ENCODE measurements at places on chromosomes 2 and 18.

DNA sequence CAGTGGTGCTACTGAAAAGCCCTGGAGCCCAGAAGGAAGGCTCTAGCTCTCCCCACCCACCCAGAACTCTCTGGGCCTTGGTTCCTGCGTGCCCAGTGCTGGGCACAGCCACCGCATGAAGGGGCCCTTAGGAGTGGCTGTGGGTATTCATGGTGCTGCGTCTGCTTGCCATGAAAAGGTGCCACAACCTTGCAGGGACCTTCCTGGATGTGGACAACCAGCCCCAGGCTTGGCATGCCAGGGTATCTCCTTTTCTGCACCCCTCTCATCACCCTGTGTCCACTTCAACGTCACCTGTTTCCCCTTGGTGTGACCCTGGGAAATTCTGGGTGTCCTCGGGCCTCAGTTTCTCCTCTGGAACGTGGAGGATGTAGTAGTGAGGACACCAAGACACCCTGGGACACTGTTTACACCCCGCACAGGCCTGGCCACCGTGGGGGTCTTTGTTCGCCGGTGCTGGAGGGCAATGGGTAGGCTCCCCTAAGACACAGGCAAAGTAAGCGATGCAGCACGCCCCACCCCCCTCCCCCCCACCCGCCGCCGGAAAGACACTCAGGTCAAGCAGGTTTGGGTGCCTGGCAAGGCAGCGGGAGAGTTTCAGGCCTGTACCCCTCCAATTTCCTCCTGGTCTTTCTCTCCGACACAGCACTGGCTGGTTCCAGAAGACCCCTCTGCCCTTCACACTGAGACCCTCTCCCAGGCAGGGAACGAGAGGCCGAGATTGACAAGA, 34.8 kb upstream of the TAF1B start:
- no peak for DNase-seq

- DNase-seq = no peak
Observed at GRCh38 chr2:54895730-54896129, 154.5 kb downstream of the RTN4 start.

- no peak for DNase-seq
Observed at GRCh38 chr18:62518460-62519375, 4.1 kb upstream of the ZCCHC2 start.

GRCh38 chr18:474416-474815, 26.1 kb downstream of the COLEC12 start:
- DNase-seq = no peak

GRCh38 chr2:147045113-147045512, 799.7 kb upstream of the ACVR2A start:
- DNase-seq = peak; percentile 38

- DNase-seq = no peak
Observed at GRCh38 chr2:241656190-241656741, 18.8 kb downstream of the ATG4B start.

DNA sequence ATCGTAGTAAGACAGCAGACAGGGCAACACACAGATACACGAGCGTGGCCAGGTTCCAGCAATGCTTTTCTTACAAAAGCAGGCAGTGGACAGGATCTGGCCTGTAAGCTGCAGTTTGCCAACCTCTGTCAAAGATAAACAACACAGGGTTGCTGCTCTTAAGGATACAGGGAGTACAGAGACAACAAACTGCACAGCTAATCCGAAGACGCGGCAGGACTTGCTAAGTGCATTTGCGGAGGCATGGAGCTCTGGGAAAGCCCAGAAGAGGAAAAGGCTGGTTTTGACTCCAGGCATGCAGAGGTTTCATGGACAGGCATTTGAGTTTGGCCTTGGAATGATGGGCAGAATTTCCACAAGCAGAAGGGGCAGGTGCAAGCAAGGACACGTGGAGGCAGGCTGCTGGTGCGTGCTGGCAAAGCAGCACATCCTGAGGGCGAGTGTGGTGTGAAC, 24.4 kb downstream of the SERTAD2 start:
- peak; percentile 33 for DNase-seq

GRCh38 chr2:150924878-150925277, 336.8 kb downstream of the RBM43 start:
- no peak for DNase-seq

GRCh38 chr2:70679259-70679658, 88.7 kb downstream of the ADD2 start:
- DNase-seq = no peak

Data from foreskin keratinocyte (primary cell).